ENCODE measurements at places on chromosomes 7 and 10.

DNA sequence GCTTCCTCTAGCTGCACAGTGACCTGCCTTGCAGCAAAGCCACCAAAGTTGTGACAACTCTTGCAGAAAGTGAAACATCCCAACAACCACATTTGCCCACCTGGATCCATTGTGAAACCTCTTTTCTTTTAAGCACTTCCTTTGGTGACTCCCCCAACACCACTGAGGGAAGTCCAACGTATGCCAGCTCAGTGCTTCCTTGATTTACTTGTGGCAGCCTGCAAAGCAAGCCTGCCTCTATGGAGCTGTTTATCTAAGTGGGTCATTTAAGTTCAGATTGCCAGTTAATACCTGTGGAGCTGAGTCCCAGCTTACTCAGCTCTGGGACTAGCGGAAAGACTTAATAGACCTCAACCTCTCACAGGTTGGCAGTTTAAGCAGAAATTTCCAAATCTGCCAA lies 230.8 kb upstream of the GHITM start:
- no peak for DNase-seq

- no peak for DNase-seq
Measured at GRCh38 chr7:103549786-103550185, 103.8 kb upstream of the SLC26A5 start.

DNA sequence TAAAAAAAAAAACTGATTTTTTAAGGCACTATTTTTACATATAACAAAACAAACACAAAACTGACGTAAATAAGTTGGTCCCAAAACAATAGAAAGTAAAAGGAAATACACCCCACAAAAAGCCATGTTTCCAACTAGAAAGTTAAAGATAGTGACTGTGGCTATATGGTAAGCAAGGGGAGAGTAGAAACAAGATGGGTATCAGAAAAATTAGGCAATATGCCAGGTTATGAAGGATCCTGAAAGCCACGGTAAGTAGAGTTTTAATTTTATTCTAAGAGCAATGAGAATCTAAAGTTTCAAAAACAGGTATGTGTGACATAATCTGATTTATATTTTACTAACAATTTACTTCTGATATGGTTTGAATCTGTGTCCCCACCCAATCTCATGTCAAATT lies 61.5 kb downstream of the BRAF start:
- DNase-seq, result no peak

GRCh38 chr7:158008267-158008666 lies 579.4 kb downstream of the PTPRN2 start:
- DNase-seq, result no peak

DNA sequence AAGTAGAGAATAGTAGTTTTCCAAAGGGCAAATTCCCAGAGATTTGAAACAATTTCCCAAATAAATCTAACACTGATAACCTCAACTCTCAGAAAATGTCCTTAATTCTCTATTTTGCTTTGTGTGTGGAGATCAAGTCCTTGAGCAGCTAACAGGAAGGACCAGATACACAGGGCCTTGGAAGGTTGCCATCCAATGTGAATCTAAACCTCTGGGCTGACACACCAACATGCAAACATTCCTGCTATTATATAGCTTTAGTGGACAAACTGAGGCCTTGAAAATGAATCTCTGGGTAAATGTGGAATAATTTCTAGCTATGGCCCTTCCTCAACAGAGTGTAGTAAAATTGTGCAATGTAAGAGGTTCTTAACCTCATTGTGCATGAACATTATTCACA lies 44.1 kb upstream of the PARD3 start:
- no peak for DNase-seq

DNA sequence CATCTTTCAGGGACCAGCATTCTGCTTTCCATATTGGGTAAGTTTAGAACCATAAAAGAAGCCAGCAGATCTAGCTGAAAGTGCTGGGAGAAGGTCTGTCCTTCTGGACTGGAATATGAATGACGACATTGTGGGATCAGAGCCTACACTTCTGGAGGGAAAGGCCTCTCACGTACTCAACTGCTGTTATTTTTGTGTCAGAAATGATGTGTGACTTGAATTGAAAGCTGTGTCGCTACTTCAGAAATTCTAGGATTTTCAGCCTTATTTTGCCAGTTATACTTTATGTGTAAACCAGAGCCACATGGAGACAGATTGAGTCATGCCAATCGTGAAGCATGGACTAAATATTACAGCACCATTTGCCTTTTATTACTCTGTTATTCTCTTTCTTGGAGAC lies 231.0 kb downstream of the KIAA1217 start:
- DNase-seq, result no peak

- no peak for DNase-seq
Measured at GRCh38 chr10:93152136-93152535, 78.4 kb downstream of the CYP26A1 start.

DNA sequence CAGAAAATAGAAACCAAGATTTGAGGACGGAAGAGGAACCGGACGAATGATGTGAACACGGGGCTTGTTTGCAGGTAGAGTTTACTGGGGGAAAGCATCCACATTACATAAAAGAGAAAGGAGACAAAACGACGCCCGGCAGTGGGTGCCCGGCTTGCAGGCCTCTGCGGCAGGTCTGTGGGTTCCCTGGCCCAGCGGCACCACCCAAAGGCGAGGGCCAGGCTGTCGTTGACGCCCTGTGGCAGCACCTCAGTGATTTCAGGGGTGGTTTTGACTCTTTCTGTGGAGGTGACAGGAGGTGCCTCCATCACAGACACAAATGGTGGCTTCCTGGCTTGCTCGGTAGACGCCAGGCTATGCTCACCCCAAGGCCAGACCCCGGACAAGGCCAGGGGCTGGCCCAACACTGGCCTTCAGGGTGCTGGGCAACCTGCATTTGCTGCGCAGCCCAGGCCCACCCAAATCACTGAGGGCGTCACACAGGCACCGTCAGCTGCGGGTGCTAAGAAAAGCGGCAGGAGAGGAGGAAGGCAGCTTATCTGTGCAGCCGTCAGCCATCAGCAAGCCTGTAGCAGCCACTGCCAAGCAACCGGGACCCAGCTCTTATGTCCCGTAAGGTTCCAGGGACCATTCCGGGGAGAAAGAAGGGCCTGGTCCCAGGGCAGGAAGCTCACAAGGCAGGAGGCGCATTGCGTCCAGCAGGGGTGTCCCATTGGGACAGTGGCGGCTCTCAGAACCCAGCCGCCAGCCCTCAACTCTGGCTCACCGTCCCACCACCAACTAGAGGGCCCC lies 230.3 kb downstream of the PTPRN2 start:
- DNase-seq, result no peak

DNA sequence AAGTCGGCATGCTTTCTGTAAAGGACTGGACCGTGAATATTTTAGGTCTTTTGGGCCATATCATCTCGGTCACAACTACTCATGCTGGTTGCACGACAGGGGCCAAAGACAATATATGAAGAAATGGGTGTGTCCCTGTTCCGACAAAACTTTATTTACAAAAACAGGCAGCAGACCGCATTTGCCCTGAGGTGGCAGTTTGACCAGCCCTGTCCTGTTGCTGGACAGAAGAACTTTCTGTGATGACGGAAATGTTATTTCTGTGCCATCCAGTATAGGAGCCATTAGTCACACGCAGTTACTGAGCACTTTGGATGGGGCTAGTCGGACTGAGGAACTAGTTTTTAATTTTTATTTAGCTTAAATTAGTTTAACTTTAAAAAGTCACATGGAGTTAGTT lies 112.8 kb upstream of the CARD11 start:
- DNase-seq, result no peak

GRCh38 chr7:29105191-29105590 lies 41.1 kb downstream of the CPVL start:
- no peak for DNase-seq

DNA sequence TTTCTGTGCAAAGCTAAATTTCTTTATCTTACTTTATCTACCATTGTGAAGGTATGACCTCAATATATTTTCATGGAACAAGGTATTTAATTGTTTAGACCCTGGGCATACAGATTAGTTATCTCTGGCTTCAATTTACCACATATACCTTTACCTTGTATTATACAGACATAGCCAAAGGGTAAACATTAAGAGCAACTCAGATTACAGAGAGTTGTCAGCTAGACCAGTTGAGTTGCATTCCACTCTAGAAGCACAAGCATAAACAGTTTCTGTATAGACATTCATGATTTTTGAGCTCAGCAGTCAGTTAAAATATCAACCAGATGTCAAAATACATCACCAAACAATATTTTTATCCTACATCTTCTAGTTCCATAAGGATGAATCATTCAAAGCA lies 857.3 kb upstream of the ZWINT start:
- no peak for DNase-seq

DNA sequence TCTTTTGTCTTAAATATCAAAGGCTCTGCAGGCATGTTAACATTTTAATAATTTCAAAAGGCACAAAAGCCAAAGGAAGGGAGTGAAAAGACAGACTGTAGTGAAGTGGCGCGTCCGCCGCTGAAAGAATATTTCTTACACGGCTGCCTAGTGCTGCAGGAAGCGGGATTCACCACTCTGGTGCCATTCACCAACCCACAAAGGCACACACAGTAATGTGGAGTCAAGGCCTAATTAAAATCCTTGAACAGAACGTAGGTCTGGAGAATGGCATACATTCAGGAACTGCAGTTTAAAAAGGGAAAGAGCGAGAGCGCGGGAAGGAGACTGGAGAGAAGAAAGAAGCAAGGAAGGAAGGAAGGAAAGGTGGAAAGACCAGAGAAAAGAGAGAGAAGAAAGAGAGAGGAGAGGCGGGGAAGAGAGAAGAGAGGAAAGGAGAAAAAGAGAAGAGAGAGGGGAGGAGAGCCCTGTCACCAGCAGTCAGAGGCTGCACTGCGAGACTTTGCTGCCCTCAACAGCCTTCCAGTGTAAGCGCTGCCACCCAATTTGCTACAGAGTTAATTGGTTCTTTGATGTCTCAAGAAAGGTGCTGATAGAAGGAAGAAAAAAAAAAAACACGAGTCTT lies 554.0 kb downstream of the MDFIC start:
- no peak for DNase-seq

DNA sequence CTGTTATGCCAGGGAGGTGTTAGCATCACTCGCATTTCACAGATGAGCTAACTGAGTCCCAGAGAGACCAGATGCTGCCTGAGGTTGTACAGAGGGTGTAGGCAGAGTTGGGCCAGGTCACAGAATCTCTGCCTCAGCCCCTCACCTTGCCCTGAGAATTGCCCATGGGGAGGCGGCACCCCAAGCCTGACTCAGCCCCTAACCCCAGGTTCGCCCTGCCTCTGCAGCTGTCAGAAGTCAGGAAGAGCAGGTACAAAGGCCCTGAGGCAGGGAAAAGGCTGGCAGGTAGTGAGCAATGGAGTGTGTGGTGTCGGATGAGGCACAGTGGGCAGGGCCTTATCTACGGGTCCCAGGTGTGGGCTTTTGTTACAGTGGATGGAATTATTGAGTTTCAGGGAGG lies 79.4 kb downstream of the MYL10 start:
- no peak for DNase-seq

- no peak for DNase-seq
Measured at GRCh38 chr10:43204042-43204942, 62.6 kb downstream of the RASGEF1A start.

DNA sequence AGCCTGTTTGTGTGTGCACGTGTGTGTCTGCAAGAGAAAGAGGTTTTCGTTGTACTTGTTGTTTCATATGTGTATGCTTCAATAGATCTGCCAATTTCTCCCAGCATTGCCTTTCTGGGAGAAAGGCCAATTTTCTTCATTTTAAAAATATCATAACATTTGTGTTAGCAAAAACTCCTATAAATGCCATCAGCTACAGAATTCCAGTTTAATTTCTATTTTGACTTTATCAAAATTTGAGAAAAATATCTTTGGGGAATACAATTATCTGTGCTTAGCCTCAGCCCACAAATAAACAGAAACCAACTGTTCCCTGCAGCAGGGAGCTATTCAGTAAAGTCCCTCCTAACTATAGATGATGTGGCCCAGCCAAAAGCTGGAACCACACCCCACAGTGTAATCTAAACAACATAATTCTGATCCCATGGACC lies 68.3 kb upstream of the MGMT start:
- DNase-seq, result no peak

DNA sequence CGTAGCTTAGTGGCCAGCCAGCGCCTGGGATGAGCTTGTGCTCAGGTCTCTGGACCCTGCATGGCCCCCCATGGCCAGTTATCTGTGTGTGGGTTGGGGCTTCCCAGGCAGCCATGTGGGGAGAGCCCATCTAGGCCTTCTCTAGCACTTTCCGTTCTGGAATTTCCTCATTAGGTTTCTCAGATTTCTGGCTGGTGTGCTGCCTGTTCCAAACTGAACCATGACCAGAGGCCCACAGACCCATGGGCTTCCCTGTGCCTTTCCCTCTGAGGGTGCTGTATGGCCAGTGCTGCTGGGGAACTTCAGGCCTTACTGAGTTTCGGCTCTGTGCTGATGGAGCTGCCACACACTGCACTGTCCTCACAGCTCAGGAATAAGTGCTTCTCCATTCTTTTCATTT lies 50.2 kb downstream of the SHH start:
- no peak for DNase-seq

GRCh38 chr7:142703655-142704305 lies 45.5 kb upstream of the PRSS1 start:
- DNase-seq, result no peak

GRCh38 chr7:70356085-70356786 lies 758.0 kb downstream of the AUTS2 start:
- peak; percentile 86 for DNase-seq

DNA sequence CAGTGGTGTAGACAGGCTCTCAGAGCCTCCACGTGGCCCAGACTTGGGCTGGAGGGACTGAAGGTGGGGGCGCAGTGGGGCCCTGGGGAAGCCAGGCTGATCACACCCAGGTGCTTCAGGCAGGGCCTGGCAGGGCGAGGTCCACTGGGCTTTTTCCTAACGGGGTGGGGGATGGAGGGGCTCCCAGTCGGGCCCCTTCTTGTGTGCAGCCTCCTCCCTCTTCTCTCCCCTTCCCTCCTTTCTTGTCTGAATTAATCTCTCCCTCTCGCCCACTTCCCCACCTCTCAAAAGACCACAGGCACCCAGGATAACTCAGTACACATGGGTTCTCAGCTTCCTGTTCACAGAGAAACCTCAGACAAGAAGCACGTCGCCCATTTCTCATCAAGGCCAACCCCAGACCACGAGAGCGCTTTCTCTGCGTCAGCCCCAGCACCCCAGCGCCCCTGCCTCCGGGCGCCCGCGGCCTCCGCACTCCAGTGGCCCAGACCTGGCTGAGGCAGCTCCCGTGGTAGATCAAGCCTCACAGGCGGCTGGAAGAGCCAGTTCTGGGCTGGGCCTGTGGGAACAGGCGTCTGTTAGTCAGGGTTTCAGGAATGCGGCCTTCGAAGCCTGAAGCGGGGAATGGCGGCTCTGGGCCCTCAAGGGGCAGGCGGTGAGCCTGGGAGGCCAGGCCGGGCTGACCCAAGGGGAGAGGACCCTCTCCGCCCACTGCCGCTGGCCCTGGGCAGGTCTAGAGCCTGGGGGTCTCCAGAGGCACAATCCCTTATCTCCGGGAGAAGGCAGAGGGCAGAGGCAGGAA lies 50.6 kb downstream of the PWWP2B start:
- DNase-seq, result no peak

GRCh38 chr7:132485600-132486273 lies 90.5 kb downstream of the PLXNA4 start:
- DNase-seq, result no peak

GRCh38 chr7:107319724-107320228 lies 150.1 kb upstream of the GPR22 start:
- no peak for DNase-seq
